ENCODE measurements at places on chromosomes 1 and 21.

DNA sequence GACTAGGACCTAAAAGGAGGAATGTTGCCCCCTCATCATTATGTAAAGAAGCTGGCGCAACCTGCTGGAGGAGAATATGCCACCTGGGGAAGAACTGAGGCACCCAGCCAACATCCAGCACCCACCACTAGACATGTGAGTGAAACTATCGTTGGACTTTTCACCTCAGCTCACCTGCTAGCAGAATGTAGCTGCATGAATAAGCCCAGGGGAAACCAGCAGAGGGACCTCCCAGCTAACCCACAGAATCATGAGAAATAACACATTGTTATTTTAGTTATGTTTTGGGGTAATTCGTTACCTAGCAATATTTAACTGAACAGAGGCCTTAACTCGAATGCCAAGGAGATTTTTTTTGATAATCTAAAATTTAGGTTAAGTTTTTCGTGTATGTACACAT, 542.5 kb upstream of the DAB1 start:
- DNase-seq, result no peak

DNA sequence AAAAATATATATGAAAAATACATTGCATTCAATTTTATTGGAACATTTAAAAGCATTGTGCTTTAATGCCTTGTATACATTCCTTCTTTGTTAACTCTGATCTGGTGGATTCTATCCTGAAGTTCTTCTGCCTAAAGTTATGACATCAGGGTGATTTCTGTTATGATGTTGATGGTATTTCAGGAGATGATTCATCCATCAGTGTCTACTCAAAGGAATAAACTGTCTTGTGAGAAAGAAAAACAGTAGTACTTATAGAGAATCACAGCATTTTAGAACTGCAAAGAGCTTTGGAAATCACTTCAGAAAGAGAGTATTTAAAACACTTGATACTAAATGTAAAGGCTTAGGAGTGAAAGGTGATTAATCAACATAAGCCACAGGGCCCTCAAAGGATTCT, 155.7 kb downstream of the PTPRC start:
- no peak for DNase-seq

GRCh38 chr1:203207751-203208150, 21.2 kb upstream of the CHI3L1 start:
- DNase-seq, result no peak

DNA sequence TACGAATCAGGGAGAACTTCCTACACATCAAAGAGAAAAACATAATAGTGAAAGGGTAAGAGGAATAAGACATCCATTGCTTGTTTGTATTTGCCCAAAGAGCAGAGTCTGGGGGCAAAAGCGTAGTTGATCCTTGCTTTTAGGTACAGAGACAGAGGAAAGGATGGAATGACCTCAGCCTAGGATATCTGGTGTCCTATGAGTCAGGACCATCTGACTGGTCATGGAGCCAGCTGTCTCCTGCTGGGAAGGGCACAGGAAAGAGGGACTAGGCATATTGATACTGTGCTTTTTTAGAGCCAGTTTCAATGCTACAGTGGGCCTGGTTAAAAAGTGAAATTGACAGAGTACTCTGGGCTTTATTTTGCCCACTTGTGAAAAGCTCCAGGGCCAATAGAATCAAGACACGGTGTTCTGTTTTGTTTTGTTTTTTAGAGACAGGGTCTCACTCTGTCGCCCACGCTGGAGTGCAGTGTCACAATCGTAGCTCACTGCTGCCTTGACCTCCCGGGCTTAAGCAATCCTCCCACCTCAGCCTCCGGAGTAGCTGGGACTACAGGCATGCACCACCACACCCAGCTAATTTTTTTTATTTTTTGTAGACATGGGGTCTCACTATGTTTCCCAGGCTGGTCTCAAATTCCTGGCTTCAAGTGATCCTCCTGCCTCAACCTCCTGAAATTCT, 3.2 kb downstream of the PLEKHO1 start:
- no peak for DNase-seq
